ENCODE measurements at places on chromosomes 13 and 19.

- no peak for DNase-seq
These were observed 54.3 kb downstream of the GATAD2A start for GRCh38 chr19:19459707-19460251.

DNA sequence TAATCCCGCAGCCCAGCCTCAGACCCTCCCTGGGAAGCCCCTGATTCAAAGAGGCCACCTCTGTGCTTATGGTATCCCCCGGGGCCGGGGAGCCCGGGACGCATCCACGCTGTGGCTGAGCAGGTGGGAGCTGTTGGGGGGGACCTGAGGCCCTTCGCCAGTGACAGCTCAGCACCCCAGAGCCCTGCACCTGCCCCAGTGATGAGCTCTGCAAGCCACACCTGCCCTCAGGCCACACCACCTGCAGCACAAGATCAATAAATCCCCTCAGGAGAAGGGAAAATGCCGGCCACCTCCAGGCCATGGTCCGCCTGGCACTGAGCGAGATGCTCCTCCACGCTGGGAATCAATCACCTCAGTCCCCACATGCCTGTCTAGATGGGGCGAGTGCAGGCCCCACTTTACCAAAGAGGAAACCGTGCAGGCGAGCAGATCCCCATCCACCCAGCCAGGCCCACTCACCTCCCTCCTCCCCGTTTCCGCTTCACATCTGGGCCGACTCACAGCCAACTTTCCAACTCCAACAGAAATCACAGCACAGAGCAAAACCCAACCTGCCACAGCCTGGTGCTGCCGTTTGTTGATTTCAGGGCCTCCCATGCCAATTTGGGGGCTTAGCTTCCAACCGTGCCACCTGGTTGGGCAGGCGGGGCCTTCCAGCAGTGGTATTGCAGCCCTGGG, 12.8 kb downstream of the MOB3A start:
- DNase-seq, result no peak

DNA sequence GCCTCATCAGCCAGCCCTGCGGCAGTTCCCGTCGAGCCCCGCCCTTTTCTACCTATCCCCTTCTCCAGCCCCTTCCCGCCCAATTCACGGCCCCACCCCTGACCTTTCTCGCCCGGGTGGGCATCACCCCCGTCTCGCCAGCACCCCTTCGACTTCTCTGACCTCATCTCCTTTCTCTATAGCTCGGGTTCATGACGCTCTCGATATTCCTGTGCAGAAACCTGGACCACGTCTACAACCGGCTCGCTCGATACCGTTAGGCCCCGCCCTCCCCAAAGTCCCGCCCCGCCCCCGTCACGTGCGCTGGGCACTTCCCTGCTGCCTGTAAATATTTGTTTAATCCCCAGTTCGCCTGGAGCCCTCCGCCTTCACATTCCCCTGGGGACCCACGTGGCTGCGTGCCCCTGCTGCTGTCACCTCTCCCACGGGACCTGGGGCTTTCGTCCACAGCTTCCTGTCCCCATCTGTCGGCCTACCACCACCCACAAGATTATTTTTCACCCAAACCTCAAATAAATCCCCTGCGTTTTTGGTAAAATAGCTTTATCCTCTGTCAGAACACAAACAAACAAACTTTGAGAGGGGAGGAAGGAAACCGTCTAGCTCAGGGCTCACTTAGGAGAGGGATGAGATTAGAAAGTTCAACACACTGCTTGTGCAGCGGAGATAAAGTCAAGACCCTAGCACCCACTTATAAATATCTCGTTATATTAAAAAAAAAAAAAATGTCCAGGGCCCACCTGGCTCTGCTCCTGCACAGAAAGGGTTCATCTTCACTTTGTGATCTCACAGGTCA, 5.1 kb downstream of the CD37 start:
- peak; percentile 82 for DNase-seq

DNA sequence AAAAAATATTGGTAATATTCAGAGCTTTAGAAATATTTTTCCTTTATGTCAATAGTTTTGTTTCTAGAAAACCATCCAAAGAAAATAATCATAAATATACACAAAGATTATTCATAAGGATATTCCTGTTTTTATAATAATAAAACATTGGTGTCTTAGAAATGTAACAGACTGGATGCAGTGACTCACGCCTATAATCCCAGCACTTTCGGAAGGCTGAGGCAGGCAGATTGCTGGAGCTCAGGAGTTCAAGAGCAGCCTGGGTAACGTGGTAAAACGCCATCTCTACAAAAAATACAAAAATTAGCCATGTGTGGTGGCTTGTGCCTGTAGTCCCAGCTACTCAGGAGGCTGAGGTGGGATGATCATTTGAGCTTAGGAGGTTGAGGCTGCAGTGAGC, 106.8 kb downstream of the DHRS12 start:
- DNase-seq, result no peak

GRCh38 chr19:29712744-29713516, 2.1 kb downstream of the C19orf12 start:
- no peak for DNase-seq

DNA sequence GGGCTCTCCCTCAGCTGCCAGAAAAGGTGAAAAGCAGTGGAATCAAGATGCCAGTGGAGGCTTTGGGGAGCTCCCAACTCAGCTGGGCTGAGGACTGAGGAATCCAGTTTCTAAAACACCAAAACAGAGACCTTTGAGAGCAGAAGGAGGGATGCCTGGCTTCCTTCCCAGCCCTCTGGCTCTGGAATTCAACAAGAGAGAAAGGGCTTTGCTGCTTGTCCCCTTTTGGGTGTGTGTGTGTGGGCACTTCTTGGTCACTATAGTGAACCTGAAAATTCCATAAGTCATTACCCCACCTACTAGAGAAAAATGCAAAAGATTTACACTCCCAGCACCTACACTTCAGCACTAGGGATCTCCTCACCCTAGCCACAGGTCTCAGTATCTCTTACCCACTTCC, 30.3 kb upstream of the CYP2B6 start:
- no peak for DNase-seq

GRCh38 chr19:55461974-55462626, 658 bp upstream of the ISOC2 start:
- no peak for DNase-seq

DNA sequence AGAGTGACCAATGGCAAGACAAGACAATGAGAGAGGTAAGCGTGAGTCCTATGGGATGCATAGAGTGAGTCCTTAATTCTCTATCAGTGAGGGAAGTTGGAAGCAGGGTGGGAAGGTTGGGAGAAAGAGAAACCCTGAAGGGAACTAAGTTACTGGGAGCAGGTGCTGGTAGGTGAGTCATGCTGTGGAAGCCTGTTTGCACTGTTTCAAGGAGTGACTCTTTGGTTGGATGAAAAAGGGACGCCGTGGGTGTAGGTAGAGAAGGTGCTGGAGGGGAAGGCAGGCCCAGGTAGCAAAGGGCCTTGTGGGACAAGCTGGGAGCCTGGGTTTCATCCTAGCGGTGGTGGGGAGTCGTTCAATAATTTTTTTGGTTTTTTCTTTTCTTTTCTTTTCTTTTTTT, 21.9 kb downstream of the IGFL1 start:
- no peak for DNase-seq

DNA sequence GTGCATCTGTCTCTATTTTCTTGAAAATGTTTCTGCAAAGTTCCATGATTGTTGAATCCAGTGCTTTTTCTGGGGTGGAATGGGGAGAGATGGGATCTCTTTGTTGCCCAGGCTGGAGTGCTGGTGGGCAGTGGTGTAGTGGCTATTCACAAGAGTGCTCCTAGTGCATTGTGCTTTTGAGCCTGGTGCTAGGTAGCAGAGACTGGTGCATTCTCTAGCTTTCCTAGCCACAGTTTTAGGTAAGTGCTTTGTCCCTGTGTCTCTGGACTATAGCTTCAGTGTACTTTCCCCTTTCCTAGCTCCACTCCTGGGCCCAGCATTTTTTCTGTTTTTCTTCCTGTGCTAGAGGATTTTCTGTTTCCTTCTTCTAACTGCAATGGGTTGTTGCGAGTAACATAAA, 825.6 kb downstream of the SLITRK6 start:
- no peak for DNase-seq

- no peak for DNase-seq
These were observed 456.0 kb downstream of the PCDH17 start for GRCh38 chr13:58087566-58087965.

GRCh38 chr19:15299568-15300409, 32.5 kb downstream of the BRD4 start:
- DNase-seq, result no peak

DNA sequence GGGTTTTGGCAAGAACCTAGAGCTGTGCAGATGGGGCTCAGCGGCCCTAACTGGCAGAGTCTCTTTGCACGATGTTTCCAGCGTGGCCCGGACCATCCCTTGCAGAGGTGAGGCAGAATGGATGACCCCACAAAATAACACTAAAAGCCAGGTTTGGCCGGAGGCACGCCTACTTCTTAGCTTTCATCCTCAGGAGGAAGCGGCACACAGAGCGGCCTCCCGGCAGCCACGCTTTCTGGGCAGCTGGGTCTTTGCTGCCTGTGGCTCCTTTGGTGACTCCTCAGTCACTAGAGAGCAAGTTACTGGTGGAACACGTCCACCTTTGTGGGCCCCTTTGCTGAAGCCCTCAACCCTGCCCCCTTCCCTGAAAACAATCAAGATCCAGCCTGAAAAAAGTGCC, 25.2 kb downstream of the TEX29 start:
- no peak for DNase-seq

DNA sequence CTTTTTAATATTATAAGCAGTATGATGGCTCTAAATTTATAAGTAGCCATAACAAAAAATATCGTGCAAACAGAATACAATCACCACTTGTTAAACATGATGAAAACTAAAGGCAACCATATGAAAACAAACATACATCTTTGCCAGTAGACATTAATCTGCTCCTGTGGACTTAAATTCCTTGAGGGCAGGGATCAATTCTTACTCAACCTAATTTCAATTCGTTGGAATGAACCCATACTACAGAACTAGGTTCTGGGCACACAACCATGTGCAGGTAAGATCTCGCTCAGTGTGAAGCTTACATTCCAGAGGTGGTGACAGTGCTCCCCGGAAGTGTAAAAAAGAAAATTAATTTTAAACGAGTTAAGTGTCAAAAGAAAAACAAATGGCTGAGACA, 13.4 kb downstream of the TBC1D4 start:
- DNase-seq, result no peak

DNA sequence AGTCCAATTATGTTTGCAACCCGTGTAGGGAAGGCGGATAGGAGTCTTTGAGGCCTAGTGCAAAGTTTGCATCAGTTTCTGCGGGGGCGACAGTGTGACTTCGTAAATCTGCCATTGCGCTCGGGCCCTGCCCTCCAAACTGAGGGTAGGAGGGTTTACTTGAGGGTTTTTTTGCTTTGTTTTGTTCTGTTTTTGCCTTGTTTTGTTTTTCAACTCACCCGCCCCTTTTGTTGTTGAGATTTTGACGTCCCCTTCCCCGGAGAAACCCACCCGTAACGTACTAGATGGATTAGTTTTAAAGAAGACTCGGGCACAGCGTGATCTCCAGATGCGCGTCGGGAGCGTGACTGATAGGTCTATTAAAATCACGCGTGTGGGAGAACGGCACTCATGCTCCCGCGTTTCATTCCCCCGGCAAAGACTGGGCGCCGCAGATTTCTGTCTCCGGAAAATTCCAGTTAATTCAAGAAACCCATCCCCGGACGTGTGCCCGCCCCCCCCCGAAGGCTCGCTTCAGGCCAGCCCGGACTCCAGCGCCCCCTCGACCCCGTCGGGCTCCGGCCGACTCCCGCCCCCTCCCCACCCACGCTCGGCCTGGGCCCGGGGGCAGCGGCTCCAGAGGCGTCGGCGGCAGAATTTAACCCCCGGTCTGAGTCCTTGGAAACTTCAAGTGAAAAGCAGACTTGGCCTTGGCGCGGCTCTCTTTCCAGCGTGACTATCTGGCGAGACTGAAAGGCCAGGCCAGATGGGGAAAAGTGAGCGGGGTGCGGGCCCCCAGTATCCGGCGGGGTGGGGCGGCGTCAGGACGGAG, 5.0 kb downstream of the SOX1 start:
- DNase-seq, result no peak

DNA sequence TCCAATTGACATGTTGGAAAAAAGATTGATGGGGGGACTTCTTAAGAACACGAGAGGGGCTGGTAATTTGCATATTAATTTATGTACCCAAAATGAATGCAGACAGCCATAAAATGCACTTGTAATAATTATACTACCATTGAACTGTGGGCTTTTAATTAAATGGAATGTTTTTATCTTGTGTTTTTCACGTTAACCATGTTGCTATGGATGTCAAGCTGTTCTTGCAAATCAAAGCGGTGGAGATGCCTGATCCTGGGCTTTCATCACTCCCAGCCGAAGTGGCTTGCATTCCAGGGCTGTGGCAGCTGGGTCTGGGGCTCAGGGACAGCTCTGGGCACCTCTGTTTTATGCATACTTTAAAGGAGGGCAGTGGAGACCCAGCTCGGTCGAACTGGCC, 179.4 kb upstream of the TMTC4 start:
- DNase-seq, result no peak

GRCh38 chr19:51607077-51607476, 23.1 kb downstream of the SIGLEC5 start:
- DNase-seq, result no peak

GRCh38 chr13:39682310-39682709, 26.8 kb downstream of the COG6 start:
- no peak for DNase-seq

DNA sequence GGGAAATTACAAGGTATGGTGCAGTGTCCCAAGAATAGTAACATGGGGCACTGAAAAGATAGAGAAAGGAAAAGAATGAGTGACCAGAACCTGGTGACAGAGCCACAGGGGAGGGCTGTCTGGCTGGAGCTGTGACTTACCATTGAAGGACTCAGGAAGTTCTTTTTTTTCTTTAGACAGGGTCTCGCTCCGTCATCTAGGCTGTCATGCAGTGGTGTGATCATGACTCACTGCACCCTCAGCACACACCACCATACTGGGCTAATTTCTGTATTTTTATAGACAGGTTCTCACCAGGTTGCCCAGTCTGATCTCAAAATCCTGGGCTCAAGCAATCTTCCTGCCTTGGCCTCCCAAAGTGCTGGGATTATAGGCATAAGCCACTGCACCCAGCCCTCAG, 8.8 kb upstream of the CPB2 start:
- no peak for DNase-seq

- no peak for DNase-seq
These were observed 1004.1 kb upstream of the PCDH9 start for GRCh38 chr13:68234274-68234673.

- no peak for DNase-seq
These were observed 11.3 kb upstream of the PLA2G4C start for GRCh38 chr19:48121909-48122371.

DNA sequence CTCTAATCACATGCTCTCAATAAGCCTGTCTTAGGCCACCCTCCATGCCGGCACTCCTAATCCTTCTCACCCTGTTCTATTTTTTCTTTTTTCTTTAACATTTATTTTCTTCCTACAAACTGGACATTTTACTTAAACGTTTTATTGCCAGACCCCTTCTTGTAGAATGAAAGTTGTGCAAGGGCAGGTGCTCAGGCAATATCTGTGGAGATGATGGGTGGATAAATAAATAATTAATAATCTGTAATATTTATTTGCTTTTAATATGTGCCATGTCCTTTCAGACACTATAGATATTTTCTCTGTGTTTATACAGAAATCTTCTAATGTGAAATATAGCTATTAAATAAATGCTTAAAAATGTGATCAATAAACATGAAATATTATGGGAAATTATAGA, 815.7 kb upstream of the MIR17HG start:
- no peak for DNase-seq
